ENCODE measurements at places on chromosomes 7 and 10.

- DNase-seq: no peak
Measured at GRCh38 chr7:140262242-140262903, 85.6 kb upstream of the KDM7A start.

DNA sequence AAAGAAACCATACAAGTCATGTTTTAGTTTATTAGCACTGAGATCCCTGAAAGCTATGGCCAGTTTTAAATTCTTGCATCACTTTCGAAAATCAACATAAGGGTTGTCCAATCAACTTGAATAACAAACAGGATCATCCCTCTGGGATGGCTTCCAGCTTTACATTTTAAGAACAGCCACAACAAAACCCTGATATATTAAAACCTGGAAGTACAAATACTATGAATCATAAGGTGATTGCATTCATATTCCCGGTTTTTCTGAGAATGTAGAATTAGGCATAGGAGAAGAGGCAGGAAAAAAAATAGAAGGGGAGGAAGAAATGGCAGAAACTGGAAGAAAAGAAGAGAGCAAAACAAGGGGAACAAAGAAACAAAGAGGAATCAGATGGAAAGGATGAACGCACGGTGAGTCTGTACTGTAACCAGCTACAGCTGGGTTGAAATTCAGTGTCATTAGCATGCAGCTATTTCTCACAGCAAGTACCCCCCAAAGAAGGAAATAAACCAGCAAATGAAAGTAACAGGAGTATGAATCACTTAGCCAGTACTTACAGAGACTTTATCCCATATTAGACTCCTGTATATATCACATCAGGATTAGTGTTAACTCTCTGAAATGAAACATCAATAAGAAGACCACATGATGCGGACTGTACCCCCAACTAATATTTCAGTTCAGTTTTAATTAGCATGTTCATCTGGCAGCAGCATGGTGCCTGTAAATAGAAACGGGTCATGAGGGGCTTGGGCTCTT is 301.3 kb downstream of the RNLS start:
- DNase-seq: no peak

- DNase-seq: no peak
Measured at GRCh38 chr10:5530412-5530806, 5.6 kb downstream of the CALML3 start.

DNA sequence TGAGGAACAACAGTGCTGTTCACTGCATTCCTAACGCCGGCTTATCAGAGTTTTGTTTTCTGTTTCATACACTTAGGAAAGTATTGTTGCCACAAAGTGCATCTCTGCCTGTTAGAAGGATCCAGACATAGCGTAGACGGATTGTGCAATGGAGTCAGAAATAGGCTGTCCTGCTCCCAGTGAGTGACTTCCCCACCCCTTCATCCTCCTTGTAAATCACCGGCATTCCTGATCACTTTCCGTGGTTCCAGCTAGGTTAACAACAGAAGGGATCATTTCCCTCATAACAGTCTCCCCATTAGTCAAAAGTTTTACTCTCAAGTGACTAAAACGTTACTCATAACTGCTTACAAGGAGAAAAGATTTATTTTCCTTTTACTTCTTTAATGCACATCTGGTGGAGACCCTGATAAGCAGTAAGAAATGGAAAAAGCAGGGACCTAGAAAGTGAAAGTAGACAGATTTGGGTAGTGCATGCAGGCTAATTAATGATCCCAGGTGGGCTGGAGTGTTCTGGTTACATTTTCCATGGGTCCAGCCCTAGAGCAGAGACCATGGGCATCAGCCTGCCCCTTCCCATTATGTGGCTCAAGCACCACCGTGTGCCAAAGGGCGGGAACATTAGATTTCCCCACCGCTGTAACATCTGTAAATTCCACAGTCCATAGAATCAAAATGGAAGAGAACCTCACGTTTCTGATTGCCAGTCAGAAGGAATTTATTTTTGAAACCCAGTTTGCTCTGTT is 395.1 kb upstream of the GALNT17 start:
- DNase-seq: no peak

DNA sequence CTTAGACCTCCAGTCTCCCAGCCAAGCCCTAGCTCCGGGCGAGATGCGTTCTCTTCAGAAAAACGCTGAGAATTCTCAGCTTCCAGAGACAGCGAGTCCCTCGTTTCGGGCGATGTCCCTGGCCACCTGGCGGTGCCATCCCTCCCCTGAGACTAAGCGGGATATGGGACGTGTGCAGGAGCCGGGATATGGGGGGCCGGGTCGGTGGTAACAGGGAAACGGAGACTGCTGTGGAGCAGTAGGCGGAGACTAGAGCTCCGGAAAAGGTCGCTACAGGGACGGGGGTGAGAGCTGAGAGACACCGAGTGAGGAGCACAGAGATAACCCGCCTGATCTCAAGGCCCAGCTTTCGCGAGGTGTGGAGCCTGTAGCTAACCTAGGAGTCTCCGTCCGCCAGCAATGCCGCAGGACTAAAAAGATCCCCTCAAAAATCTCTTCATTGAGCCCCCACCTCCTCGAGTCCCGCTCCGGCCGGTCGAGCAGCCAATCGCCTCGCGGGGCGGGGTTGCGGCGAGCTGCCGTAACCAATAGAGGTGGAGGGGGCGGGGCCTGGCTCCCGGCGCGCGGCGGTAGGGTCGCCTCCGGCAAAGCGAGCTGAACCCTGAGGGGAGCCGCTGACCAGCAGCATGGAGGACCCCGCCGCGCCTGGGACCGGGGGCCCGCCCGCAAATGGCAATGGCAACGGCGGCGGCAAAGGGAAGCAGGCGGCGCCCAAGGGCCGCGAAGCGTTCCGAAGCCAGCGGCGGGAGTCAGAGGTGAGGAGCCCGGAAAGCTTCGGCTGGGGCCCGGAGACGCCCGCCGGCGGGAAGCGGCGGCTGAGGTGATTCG is at the start of gene STRIP2:
Gene STRIP2 (plus strand): TSS at position 586 of the 828 bp plus-strand sequence. CDS start 41 bp downstream, at position 627.
- peak; percentile 96 for DNase-seq

GRCh38 chr7:53422291-53422690 is 386.9 kb downstream of the POM121L12 start:
- no peak for DNase-seq

GRCh38 chr7:76133839-76134238 is 67.9 kb upstream of the SRRM3 start:
- no peak for DNase-seq

DNA sequence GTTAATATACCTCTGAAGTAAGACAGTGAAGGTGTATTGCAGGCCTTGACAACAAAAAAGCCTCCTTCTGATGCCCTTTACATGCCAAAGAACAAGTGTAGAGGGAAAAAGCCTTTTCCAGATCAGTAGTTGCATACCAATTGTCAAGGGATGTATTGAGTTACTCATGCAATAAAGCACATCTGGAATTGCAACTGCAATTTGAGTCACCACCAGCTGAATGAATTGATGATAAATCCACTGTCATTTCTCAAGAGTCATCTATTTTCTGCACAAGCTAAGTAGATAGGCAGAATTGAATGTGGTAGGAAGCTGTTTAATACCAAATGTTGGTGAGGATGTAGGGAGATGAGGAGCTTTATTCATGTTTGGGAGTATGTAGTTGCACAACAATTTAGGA is 325.9 kb upstream of the SMIM30 start:
- no peak for DNase-seq

GRCh38 chr7:139583826-139584553 is 60.5 kb downstream of the CLEC2L start:
- DNase-seq: no peak

GRCh38 chr7:94452239-94452638 is 57.4 kb upstream of the CASD1 start:
- DNase-seq: peak; percentile 94

DNA sequence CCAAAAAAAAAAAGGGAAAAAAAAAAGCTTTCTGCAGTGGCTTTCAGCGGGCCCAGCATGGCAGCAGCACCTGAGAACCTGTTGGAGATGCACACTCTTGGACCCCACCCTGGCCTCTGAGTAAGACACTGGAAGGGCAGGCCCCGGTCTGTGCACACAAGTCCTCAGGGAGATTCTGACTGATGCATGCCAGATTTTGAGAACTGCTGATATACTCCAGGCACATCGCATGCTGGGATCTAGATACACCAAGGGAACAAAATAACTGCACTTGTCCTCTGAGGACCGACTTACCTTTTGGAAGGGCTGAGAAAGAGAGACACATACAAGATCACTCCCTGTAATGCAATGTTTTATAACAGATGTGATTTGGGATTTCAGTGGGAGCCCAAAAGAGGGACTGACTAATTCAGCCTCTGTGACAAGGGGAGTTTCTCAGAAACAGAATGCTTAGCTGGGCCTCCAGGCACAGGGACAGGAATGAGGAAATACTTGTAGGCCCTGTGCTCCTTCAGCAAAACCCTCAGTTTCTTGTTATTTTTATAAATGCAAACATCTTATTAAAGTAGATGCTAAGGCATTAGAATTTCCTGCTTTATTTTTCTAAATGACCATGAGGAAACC is 8.2 kb downstream of the EGFR start:
- DNase-seq: no peak

DNA sequence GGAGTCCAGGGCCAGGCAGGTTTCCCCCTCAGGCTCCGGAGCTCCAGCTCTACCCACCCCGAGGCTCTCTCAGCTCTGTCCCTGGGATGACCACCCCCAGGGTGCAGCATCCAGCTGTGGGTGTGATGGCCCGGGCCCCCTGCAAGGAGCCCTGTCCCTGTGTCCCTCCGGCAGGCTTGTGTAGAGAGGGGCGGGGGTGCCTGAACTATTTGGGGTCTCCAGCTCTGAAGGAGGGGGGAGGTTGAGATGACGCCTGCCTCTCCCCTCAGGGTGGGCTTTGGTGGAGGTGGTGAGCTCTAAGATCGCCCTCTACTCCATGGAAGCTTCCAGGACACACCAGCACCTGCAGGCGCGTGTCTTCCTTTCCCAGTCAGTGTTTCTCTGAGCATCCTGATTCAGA is 39.4 kb downstream of the ADRA2A start:
- DNase-seq: no peak

GRCh38 chr10:42367532-42368230 is 270.7 kb downstream of the ZNF33B start:
- no peak for DNase-seq

GRCh38 chr10:6135039-6135438 is 46.2 kb downstream of the RBM17 start:
- no peak for DNase-seq

GRCh38 chr10:30637881-30638467 is 8.4 kb upstream of the LYZL2 start:
- no peak for DNase-seq

DNA sequence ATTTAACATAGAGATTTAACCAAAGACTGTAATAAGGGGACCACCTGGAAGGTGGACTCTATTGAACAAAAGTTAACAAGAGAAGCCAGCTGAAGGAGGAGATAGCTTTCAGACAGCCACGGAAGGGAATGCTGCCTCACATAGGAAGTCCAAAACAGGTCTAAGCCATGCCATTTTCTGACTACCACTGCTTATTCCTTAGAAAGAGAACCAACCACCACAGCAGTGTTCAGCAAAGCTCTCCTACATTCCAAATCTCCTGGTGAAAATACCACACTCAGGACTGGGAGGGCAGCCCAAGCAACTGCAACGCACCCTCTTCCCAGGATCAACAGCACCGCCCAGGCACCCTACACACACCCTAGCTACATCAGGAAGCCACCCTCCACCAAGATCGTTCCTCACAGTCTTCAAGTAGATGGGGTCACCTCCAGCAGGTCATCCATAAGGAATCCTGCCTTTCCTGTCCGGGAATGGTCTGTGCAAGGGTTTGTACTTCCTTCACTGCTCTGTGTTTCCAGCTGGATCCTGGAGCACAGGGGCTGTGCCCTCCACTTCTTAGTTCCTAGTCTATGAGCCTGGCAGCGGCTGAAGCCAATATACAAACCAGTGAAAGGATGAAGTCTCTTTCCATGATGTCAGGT is 2.5 kb downstream of the KIAA1549 start:
- DNase-seq: no peak

- no peak for DNase-seq
Measured at GRCh38 chr10:51001587-51001986, 72.7 kb upstream of the PRKG1 start.

DNA sequence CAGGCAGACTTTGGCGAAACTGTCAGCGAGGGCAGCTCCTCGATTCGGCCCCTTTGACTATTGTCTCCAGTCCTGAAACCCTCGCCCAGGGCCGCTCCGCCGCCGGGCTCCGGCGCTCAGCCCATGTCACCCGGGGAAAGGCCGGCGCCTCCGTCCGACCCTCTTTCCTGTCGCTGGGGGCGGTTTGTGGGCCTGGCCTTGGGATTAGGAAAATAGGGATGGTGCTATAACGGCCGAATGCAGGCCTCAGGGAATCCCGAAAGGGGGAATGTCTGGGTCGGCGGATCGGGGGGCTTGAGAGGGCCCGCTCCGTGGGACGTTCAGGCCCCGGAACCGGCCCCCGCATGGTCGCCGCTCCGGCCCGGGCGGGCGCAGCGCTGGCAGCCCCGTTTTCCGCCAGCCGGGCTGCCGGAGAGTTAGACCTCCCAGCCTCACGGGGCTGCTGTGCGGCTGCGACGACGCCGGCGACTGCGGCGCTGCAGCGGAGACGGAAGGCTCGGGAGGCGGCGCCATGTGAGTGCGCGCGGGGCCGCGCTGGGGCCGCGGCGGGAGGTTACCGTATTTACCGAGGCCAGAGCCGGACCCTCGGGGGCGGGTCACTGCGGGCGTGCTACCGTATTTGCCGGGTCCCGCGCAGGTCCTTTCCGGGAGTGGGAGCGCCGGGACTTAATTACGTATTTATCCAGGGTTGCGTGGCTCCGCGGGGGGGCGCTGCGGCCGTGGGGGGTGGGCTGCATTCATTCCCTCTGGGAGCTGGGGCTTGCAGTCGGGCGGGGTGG is 25.9 kb downstream of the ZNF775 start:
- peak; percentile 78 for DNase-seq

- no peak for DNase-seq
Measured at GRCh38 chr7:69448071-69448470, 150.2 kb upstream of the AUTS2 start.

- DNase-seq: peak; percentile 18
Measured at GRCh38 chr7:25830215-25830614, 321.8 kb upstream of the NFE2L3 start.

- DNase-seq: no peak
Measured at GRCh38 chr10:112203328-112204076, 19.9 kb upstream of the GPAM start.

GRCh38 chr7:133794479-133794878 is 332.7 kb upstream of the LRGUK start:
- no peak for DNase-seq

GRCh38 chr7:117592011-117592635 is 112.3 kb downstream of the CFTR start:
- DNase-seq: no peak

- DNase-seq: no peak
Measured at GRCh38 chr10:59060852-59061251, 115.6 kb upstream of the PHYHIPL start.

DNA sequence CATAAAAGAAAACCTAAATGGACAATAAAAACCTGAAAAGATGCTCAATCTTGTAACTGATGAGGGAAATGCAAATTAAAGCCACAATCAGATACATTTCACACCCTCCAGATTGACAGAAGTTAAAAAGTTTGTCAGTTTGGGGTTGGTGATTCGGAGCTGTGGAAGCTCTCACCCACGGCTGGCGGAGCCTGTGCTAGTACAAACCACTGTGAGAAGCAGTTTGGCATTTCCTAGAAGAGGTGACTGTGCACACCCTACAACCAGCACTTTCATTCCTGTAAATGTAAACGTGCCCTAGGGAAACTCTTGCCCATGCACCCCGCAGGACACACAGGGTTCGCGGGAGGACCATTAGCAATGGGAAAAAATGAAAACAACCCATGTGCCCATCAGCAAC is 114.1 kb downstream of the BMS1 start:
- DNase-seq: no peak
